Natural killer cell (primary cell): ENCODE measurements at places on chromosomes 3 and 15.

- DNase-seq, result no peak
Observed at GRCh38 chr3:63047068-63047467, 171.9 kb upstream of the CADPS start.

GRCh38 chr15:96972201-96972600 is 641.7 kb downstream of the NR2F2 start:
- DNase-seq, result no peak

DNA sequence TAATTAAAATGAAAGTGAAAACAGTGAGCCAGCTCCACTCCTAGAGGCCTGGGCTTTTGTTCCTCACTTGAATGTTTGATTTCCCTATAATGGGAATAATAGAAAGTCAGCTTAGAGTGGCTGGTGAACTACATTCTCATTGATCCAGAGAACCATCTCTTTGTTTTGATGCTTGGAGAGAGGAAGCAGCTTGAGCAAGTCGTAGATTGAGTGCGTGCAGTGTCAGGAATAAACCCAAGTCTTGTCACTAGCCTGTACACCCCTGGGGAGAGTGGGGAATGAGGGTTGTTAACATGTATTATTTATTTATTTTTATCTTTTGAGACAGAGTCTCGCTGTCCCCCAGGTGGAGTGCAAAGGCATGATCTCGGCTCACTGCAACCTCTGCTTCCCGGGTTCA is 885 bp upstream of the LSG1 start:
- DNase-seq, result peak; percentile 20

DNA sequence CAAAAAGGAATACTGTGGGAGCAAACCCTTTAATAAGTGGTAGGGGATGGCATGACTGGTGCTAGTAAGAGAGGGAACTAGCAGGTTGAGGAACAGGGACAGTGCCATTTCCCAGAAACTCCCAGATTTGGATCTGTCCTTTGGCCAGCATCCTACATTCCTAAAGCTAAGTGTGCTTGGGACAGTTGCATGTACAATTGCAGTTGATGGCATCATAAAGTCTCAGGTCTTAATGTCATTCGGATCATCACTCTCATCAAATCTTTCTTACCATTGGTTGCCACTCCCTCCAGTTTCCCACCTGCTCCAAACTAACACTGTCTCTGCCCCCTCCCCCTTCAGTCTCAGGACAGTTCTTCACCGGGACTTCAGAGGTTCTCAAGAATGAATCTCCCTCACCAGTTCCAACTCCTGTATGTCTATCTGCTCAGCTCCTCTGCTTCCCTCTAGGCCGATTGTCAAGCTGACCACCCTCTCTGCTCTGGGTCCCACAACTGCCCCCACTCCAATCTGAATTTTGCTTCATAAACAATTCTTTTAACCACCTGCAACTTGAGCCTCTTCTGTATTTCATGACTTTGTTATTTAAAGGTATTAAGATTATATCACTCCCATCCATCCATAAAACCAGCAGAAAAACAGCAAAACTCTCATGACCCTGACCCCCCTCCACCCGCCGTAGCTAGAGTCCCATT is 260.8 kb downstream of the CGGBP1 start:
- no peak for DNase-seq

GRCh38 chr3:15342246-15342645 is 9.9 kb upstream of the SH3BP5 start:
- no peak for DNase-seq

- no peak for DNase-seq
Observed at GRCh38 chr15:45650889-45651525, 16.2 kb downstream of the SQOR start.

GRCh38 chr3:6287088-6287875 is 573.6 kb upstream of the GRM7 start:
- no peak for DNase-seq

DNA sequence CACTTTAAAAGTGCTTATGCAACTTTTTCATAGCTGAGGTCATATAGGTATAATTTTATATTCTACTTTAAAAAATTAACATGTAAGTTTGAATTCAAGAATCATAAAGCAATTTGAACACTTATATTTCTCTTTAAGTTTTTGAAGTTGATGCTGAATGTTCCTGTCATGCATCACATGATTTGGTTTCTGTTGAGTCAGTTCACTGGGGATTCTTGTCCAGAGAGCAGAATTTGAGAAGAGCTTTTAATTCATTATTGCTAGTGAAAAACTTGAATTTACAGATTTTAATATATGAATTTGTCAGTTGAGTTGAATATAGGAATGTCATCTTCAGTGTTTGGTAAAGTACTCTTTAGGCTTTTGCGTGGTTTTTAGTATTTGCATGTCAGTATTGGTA is 7.9 kb downstream of the SLC25A26 start:
- DNase-seq, result no peak

DNA sequence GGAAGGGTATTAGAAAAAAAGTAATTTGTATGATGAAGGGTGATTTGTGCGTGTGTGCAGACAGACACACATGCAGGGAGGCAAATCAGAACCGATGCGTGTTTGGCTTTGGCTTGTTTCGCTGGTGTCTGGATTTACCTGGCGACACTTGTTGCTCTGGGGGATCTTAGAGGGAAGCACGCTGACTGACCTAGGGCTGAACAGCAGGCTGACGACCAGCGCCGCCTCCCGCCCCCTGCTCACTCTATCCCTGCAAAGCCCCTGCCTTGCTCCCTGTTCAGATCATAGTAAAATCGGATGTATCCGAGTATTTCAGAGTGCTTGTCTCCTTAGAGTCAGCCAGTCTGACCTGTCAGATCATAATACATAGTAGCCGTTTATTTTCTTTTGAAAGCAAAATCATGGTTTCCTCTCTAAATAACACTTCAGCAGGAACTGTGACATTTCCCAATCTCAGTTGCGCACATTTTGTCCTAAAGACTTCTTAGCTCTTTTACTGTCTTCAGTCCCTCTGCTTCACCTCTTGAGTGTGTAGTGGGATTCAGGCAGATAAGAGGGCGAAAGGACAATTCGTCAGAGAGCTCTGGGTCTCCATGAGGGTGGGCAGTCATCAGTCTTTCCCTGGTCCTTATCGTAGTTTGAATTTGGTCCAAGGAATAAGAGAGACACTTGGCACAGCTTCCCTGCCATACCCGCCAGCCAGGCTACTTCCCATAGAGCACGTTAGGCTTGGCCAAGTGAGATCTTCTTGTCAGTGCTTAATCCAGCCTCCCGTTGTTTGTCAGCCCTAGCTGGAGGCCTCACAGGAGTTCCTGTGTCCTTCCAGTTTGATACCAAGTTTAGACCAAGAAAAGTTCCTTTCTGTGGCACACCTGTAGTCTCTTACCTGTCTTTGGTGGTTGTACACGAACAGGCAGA is 97.4 kb downstream of the PGPEP1L start:
- no peak for DNase-seq

- DNase-seq, result no peak
Observed at GRCh38 chr3:150844484-150844883, 60.8 kb downstream of the MINDY4B start.

DNA sequence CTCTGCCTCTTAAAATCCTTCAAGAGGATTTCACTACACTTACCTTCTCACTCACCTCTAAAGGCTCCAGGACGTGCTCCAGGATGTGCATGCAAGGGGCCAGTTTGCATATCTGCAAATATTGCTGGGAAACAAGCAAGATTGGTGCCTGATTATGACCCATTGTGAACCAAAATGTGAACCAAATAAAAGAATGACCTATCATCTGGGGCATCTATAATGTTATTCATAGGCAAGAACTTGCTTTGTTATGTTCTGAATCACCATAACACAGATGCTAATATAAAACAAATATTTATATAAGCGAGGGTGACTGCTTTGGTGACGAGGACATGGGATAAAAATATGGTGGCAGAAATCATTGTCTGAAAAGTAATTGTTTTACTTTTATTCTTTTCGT is 5.5 kb downstream of the IL12A start:
- DNase-seq, result no peak

DNA sequence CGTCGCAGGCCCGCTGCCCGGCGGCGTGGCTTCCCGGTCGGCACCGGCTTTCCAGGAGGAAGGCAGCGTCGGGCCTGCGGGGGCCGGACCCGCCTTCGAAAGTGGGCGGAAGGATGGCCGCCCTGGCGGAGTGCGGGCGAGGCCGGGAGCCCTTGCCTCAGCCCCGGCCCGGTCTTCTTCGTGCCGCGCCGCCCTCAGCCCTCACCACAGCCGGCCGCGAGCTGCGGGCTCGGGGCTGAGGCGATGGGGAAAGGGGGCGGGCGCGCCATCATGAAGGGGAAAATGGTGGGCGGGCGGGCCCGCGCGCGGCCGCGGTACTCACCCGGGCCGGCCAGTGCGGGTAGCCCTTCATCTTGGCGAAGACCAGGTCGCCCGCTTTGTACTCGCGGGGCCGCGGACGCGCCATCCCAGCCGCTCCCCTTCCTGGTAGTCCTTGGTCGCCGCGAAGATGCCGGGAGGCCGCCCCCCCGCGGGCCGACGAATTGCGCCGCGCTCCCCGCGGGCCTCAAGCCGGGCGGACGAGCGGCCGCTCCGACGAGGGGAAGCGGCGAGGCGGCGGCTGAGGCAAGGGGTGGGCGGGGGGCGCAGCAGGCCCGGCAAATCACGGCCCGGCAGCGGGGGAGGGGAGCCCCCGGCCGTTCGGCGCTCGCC is 489 bp downstream of the HDGFL3 start:
- peak; percentile 34 for DNase-seq

DNA sequence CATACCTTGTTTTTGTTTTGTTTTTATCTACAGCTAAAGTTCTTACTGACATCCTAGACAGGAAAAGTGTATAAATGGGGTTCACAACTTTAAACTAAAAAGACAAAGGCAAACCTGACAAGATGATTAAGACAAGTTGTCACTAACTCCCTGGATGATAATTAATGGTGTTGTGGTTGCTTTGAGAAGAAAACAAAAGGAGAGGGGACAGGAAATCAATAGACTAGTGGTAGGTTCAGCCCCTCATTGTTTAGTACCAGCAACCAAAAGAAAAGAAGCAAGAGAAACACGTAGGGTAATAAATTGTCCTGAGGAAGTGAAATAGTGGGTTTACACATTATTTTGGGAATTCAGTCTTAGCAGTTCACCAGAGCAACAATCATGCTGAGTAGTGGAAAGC is 78.8 kb downstream of the BFSP2 start:
- no peak for DNase-seq

GRCh38 chr3:194312186-194312742 is 38.9 kb downstream of the CPN2 start:
- no peak for DNase-seq

DNA sequence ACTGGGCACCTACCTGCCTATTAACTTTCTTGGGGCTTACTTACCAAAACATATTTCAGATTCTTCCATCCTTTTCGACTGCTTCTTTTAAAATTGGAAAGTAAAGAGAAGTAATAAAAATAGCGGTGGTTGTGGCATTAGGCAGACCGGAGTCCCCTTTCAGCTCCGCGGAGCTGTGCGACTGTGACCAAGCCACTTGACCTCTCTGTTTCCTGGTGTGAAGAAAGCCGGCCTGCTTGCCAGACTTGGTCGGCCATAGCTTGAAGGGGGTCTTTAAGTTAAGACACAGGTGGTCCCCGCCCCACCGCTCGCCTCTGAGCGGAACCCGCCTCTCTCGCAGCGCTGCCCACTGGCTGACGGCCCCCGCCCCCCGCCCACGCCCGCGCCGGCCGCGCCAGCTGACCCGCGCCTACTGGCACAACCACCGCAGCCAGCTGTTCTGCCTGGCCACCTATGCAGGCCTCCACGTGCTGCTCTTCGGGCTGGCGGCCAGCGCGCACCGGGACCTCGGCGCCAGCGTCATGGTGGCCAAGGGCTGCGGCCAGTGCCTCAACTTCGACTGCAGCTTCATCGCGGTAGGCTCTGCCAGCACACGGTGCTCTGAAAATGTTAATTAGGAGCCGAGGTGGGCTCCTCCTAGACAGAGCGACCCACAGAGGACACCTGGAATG is 18.3 kb downstream of the NOX5 start:
- DNase-seq, result no peak

GRCh38 chr3:187169231-187169960 is 27.9 kb upstream of the RTP1 start:
- DNase-seq, result no peak

DNA sequence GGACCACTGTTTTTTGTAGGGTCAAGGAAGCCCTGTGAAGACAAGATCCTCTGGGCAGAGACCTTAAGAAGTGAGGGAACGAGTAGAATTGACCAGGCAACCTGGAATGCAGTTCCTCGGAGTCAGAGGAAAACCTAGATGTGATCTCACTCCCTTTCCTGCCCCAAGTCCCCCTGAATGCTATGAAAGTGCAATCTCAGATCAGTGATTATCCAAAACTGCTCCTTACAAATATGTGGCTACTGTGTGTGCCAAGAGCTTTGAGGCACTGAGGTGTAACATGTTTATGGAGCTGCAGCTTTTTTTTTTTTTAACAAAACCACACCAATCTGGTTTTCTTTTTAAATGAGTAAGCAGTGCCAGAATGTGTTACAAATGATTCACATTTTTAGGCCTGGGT is 35.8 kb downstream of the THSD4 start:
- DNase-seq, result no peak

- DNase-seq, result peak; percentile 15
Observed at GRCh38 chr3:38173834-38174418, 8.6 kb downstream of the OXSR1 start.

- DNase-seq, result no peak
Observed at GRCh38 chr3:172329070-172329469, 119.2 kb downstream of the GHSR start.

GRCh38 chr3:36957862-36958686 is 13.2 kb upstream of the TRANK1 start:
- DNase-seq, result peak; percentile 27

GRCh38 chr3:165336786-165337185 is 140.6 kb upstream of the SLITRK3 start:
- DNase-seq, result no peak

- DNase-seq, result no peak
Observed at GRCh38 chr15:48447058-48447457, 115.8 kb downstream of the DUT start.

- DNase-seq, result no peak
Observed at GRCh38 chr3:55516392-55517030, 29.4 kb upstream of the WNT5A start.

- no peak for DNase-seq
Observed at GRCh38 chr15:50061503-50061902, 57.5 kb downstream of the ATP8B4 start.

- DNase-seq, result no peak
Observed at GRCh38 chr15:93458597-93458996, 369.6 kb upstream of the RGMA start.

- no peak for DNase-seq
Observed at GRCh38 chr3:54240-54639, 142.3 kb upstream of the CHL1 start.

DNA sequence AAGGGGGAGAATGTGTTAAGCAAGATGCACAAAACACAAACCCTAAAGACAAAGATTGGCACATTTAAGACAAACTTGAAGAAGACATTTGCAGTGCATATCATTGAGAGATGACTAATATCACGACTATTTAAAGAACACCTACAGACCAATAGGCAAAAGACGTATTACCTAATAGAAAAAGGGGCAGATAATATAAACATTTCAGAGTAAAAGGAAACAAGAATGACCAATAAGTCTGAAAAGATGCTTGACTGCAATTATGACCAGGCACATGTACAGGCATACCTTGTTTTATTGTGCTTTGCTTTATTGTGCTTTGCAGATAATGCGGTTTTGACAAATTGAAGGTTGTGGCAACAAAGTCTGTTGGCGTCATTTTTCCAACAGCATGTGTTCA is 4.9 kb downstream of the HACD3 start:
- DNase-seq, result no peak

- no peak for DNase-seq
Observed at GRCh38 chr3:119783883-119784282, 2.0 kb downstream of the NR1I2 start.
